Esophagus muscularis mucosa (tissue), 4 donors: ENCODE measurements at places on chromosomes 2 and 18. TPM values are rescaled to one million over a fixed set of nuclear protein-coding genes. Genes with fewer than 3 reads are reported as not detected.

The TCF23 gene
- total RNA-seq = not detected

The LIPG gene
- 1.3 TPM for total RNA-seq

The TNFRSF11A gene
- total RNA-seq = 3.9 TPM

The GLB1L gene
- 4.9 TPM for total RNA-seq

The CYRIA gene
- 10.3 TPM for total RNA-seq

The PID1 gene
- 68.7 TPM for total RNA-seq

The B3GNT7 gene
- total RNA-seq = 7.0 TPM

The FER1L5 gene
- total RNA-seq = not detected

The RMDN2 gene
- total RNA-seq = 11.0 TPM

The AKAIN1 gene
- not detected for total RNA-seq

The TOGARAM2 gene
- total RNA-seq = 0.71 TPM

The MAPK4 gene
- total RNA-seq = 6.2 TPM

The SKOR2 gene
- not detected for total RNA-seq

The SCG2 gene
- total RNA-seq = 1.7 TPM

The CNTNAP5 gene
- total RNA-seq = 0.17 TPM
